Stimulated activated CD8-positive, alpha-beta memory T cell treated with anti-CD3 and anti-CD28 coated beads, Interleukin-2, amount 100 ng/mL, for 1 hour (primary cell): ENCODE measurements at places on chromosomes 7 and 10.

DNA sequence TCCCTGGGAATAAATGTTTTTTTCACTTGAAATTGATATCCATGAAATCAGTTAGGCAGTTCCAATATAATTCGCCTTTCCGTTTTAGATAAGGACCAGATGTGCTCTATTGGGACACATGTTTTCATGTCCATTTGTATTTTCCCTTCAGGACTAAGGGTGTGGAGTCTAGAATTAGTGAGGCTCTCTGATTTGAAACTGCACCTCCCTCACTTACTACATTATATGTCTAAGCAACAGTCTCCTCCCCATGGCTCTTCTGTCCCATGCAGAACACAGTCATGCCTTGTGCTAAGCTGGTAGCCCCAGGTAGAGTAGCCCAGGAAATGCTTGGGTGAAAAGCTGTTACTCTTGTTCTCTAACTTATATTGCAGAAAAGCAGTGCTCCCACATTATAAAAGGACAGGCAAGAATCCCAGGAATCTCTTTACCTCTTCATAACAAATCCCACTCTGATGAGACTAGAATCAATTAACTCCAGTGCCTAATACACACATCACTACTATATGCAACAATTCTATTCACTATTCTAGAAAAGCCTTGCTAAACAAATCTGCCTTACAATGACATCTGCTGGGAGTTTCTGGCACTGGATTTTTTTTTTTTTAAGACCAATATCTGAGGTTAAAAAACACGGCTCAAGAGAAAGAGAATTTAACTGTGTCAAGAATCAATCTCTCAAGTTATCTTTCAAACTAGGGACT lies 293.9 kb downstream of the SNX13 start:
- no peak for DNase-seq

DNA sequence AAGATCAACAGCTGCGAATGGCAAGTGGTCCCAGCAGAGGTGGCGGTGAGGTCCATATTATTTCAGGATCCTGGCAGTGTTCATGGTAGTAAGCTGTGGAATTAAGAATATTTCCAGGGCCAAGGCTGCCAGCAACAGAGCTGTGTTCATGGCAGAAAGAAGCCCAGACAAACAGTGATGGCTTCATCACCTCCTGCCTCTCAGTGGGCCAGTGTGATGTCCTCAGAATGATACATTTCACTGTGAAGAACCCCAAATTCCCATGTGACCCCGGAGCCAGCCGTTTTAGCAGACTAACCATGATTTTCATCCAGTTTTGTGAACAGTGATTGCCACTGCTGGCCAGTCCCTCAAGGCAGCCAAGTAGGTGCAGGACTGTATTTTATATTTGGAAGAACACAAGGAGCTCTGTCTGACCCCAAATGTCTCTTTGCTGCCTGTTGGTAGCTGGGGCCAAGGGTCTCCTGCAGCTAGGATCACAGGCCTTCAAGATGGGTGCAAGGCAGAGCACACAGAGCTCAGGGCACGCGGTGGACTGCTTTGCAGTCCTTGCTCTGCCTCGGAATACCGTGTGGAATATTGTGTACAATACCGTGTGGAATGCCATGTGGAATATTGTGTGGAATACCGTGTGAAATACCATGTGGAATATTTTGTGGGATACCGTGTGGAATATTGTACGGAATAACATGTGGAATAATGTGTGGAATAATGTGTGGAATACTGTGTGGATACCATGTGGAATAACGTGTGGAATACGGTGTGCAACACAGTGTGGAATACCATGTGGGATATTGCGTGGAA lies 132.3 kb upstream of the CHST15 start:
- DNase-seq: no peak

DNA sequence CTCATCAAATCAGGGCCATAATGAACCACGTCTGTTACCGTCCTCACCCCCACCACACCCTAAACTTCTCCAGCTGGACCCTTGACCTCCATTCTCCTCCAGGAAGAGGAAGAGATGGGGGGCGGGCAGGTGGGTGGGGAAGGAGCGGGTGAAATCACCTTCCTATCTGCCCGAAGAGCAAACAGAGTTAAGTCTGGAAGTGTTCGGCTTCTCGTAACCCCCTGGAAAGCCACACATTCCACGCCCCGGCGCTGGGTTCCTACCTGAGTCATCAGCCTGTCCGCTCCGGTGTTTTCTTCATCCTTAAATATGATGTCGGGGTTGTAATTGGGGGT lies 736 bp downstream of the SHH start:
- DNase-seq: no peak

DNA sequence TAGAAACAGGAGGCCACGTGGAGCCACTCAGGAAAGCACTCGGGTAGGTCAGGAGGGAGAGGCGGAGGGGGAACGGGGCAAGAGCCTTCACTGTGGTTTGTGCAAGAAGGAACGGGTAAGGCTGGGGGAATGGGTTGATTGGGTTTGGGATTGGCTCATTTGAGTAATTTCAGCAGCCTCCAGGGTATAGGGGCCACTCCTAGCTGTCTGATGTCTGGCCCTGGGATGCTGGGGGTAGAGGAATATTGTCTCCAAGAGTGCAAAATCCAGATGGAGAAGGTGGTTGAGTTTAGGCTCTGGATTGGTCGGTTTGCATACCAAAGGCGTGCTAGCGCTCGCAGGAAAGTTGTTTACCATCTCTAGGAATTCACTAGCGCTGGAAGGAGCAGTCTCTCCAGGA lies 47.2 kb downstream of the MYL10 start:
- no peak for DNase-seq
